ENCODE measurements at places on chromosomes 7 and 10. TPM values are rescaled to one million over a fixed set of nuclear protein-coding genes. Genes with fewer than 3 reads are reported as not detected.

The HTR7 gene
- total RNA-seq, result 13.5 TPM

The FOXI2 gene
- total RNA-seq, result not detected

The LAMB1 gene
- 409 TPM for total RNA-seq

The TMEM60 gene
- total RNA-seq, result 10.5 TPM

The ZNF727 gene
- total RNA-seq, result not detected

The MARVELD1 gene
- 39.8 TPM for total RNA-seq

The MYO1G gene
- total RNA-seq, result 0.14 TPM

The GIMAP6 gene
- total RNA-seq, result not detected

The C7orf57 gene
- total RNA-seq, result under 0.01 TPM

The KEL gene
- not detected for total RNA-seq

The OR2A5 gene
- total RNA-seq, result not detected

The PAPOLB gene
- total RNA-seq, result under 0.01 TPM

The ZNF117 gene
- 3.9 TPM for total RNA-seq

The C10orf53 gene
- not detected for total RNA-seq

The PDE1C gene
- total RNA-seq, result 0.22 TPM

The CHN2 gene
- 0.29 TPM for total RNA-seq

The HMX2 gene
- not detected for total RNA-seq

The IRF5 gene
- total RNA-seq, result not detected
